D341Med (cell line): ENCODE measurements at places on chromosomes 13 and 19.

DNA sequence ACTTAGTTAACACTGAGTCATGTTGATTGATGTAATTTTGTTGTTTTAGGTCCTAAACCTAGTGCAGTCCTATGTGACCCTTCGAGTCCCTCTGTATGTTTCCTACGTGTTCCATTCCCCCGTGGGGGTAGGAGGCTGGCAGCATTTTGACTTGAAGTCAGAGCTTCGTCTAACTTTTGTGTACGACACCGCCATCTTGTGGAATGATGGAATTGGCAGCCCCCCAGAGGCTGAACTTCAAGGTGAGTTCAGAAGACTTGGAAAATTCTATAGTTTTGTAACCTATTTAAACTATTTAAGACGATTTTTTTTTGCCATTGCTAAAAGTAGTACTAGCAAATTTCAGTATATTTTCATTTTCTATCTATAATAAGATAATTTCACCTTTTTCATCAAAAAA is 117.9 kb downstream of the STOML3 start:
- DNase-seq = peak; percentile 62

GRCh38 chr19:15469513-15470297 is 5.4 kb upstream of the RASAL3 start:
- peak; percentile 44 for DNase-seq

DNA sequence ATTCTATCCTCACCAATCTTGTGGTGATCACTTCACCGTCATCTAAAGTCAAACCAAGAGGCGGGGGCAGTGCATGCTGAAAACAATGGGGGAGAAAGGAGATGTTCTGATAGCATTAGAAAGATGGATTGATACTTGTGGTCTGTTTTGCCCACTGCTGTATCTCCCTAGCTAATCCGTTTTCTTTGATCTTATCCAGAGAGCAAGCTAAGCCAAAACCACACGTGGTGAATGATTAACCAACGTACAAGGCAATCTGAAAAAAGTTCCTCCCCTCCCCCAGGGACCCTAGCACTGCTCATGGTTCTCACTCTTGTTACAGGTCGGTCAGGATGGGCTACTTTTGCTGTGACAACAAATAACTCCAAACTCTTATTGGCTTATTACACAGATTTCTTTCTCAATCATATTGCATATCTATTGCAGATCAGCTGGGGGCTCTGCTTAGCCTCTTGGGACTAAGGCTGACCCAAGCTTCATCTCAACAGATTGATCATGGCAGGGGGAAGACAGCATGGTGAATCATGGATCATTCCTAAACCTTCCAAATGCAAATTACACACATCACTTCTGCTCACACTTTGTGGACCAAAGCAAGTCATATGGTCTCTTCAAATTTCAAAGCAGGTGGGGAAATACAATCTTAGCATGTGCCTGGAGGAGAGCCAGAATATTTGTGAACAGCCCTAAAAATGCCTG is 11.9 kb upstream of the C13orf42 start:
- no peak for DNase-seq

GRCh38 chr13:99693852-99694611 is 192.8 kb downstream of the TM9SF2 start:
- DNase-seq = no peak

GRCh38 chr13:35817642-35818607 is 313.3 kb downstream of the DCLK1 start:
- no peak for DNase-seq

DNA sequence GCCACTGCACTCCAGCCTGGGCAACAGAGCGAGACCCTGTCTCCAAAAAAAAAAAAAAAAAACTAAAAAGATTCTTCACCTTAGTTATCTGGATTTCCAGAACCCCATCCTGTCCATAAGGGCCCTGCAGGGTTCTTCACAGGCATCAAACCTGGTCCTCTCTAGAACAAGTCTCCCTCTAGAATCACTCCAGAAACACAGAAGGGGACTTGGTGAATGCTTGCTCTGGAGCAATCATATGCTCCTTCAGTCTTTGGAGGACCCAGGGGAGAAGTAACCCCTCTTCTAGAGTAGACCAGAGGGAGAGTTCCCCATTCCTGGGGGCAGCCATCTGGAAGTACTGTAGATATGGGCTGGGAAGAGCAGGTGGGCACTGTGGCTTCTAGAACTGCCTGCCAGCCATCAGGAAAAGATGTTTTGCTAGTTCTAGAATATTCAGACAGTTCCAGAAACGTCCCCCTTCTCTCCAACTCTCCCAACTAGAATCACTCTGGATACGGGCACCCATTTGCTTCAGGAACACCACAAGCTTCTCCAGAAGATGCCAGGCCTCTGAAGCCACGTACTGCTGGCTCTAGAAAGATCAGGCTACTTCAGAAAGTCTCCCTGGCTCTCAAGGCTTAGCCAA is 2.8 kb downstream of the FUT1 start:
- no peak for DNase-seq

GRCh38 chr19:10766671-10767201 is 48.9 kb downstream of the DNM2 start:
- peak; percentile 87 for DNase-seq

GRCh38 chr13:30892966-30893365 is 13.1 kb upstream of the MEDAG start:
- no peak for DNase-seq

GRCh38 chr19:7868671-7869452 is 5.3 kb downstream of the PRR36 start:
- DNase-seq = peak; percentile 83

DNA sequence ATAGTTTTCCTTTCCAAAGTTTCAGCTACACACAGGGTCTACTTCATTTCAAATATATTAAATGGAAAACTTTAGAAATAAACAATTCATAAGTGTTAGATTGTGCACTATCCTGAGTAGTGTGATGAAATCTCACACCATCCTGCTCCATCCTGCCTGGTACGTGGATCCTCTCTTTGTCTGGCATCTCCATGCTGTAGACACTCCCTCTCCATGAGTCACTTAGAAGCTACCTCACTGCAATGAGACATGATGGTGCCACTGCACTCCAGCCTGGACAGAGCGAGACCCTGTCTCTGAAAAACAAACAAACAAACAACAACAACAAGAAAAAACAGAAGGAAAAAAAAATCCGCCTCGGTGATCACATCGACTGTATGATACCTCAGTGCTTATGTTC is 191.8 kb downstream of the PCCA start:
- DNase-seq = no peak

DNA sequence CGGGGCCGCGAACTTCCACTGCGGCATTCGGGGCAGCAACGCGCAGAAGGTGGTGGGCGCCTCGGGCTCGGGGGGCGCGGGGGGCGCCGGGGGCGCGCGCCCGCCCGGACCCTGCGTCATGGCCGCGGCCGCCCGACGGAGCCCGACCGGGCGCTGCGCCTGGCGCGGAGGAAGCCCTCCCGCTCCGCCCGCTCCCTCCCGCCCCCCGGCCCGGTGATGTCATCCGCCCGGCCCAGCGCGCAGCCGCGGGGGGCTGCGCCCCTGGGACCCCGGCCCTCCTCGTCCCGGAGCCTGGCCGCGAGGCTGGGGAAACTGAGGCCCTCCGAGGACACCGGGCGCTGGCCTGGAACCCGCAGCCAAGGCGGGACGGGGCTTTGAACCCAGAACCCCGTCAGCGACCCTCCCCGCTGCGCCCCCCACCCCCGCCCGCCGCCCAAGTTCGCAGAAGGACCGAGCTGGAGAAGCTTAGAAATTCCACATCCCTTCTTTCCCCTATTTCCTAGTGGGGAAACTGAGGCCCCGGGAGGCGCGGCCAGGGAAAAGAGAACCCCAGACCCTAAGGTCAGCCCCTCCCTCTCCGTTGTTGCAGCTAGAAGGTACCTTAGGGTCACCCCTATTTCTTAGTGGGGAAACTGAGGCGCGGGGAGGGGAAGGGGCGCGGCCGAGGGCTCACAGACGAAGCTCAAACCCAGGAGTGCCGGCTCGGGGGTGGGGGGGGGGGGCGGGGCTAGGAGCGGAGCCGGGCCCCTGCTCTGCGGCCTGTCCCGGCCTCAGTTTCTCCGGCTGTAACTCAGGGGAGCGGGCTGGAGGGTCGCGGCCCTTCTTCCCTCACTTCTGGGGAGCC is at the start of gene SHC2:
Gene SHC2, minus strand, starts transcription at position 157 of the 844 bp plus-strand sequence. Its CDS starts 37 bp downstream, at position 120.
- DNase-seq = peak; percentile 88

DNA sequence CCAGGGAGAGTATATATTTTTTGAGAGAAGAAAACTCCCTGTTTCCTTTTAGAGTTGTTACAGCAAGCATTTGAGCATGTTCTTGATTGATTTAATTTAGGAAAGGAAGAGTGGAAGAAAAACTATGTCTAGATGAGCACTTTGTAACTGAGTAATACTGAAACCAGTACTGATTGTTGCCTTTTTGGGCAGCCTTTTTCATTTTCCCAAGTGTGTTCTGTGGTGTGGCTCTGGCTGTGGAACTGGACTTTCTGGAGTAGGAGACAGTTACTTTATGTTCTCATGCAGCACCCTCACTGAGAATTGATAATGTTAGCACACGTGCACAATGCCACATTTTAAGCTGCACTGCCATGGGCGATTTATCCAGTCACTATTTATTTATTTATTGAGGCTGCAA is 211.5 kb downstream of the LMO7 start:
- no peak for DNase-seq

DNA sequence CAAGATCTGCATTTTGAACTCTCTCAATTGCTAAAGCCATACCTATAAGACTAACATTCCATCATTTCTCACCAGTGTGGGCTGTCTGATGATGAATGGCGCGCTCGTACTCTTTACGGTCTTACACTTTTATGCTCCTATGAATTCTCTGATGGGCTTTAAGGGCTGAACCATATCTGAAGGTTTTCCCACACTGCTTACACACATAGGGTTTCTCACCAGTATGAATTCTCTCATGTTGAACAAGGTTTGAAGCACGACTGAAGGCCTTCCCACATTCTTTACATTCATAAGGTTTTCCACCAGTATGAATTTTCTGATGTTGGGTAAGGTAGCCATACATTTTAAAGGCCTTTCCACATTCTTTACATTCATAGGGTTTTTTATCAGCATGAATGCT is 18.8 kb upstream of the ZNF607 start:
- DNase-seq = no peak

DNA sequence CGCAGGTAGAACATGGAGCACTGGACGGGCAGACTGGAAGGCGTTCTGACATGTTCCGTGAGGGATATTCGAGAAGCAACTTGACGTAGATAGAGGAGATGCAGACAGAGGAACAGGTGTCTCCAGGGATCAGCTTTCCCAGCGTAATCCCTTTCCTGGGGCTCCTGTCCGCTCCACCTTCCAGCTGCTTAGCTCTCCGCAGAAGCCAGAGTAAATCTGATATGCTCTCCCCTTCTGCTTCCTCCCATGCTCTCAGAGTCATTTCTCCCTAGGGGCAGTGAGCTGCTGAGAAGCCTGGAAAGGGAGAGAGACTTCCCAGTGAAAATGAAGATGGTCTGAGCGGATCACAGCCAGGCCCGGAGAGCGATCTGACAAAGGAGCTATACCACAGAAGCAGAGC is 23.0 kb upstream of the OLFM4 start:
- peak; percentile 87 for DNase-seq

GRCh38 chr13:51158880-51159518 is 47.9 kb upstream of the C13orf42 start:
- DNase-seq = no peak
